Ovary (tissue), 10 donors: ENCODE measurements at places on chromosomes 11 and 22.

GRCh38 chr22:20964090-20964798 is 2.8 kb upstream of the AIFM3 start:
- no peak for DNase-seq

GRCh38 chr22:29773233-29773632 is 6.1 kb downstream of the UQCR10 start:
- no peak for DNase-seq

GRCh38 chr11:8788616-8789015 is 106.0 kb downstream of the RPL27A start:
- DNase-seq = no peak

- no peak for DNase-seq
Measured at GRCh38 chr22:49328630-49329405, 498.9 kb downstream of the BRD1 start.

DNA sequence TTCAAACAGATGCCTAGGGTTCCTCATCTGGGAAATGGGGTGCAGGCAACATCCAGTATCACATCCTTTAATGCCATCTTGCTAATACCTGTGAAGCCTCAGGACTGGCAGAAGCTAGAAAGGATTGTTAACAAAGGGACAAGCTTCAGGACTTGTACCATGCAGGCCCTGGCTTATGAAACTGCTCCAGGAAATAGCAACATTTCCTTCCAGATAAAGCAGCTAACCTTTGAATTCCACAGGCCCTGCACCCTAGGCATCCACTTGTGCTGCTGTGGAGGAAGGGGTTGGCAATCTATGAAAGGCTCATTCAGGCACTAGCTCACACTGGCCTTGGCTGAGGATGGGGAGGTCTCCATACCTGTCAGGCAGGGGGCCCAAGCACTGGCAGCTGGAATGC is 87.2 kb downstream of the BTBD10 start:
- no peak for DNase-seq

- no peak for DNase-seq
Measured at GRCh38 chr11:129720156-129720555, 95.5 kb upstream of the TMEM45B start.

DNA sequence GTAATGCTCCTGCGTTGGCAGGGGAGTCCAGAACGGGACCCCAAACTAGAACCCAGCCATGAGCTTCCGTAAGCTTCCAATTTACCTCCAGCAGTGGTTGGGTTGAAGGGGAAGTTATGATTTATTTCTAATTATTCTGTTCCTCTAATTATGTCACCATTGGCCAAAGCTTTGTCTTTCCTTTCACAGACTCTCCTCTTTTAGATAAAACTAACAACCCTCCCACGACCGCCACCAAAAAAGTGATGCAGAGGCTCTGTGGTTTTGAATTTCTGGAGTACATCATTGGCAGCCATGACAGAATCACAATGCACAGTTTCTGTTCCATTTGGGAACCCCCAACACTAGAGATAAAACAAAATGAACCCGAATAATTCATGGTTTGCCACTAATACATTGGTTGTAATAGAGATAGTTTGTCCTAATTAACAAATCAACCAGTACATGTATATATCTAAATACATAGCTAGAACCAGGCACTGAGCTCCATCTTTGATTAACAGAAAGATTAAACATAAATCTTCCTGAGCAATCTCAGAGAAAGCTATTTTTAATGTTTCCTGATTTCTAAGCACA is 64.3 kb downstream of the ETS1 start:
- DNase-seq = no peak

- DNase-seq = no peak
Measured at GRCh38 chr11:3893311-3893710, 37.8 kb downstream of the STIM1 start.

- no peak for DNase-seq
Measured at GRCh38 chr11:134252346-134253187, 585 bp downstream of the THYN1 start.

- DNase-seq = no peak
Measured at GRCh38 chr22:39598017-39598965, 27.7 kb downstream of the CACNA1I start.

DNA sequence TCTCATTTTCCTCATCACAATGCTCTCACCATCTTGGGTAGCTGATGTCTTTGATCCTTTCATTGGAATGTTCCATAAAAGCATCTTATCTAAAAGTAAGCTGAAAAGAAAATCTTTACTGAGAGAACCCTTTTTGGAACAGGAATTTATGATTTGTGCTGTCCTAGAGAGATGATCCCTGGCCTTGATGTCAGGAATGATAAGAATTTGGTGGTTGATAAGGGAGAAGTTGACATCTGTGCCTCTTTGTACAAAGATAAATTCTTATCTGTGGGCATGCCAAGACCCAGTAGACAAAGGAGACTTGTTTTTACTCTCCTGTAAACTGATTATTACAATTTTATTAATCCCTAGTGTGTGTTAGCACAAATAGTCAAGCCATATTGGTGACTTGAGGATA is 36.9 kb downstream of the NAALAD2 start:
- DNase-seq = no peak
